ENCODE measurements at places on chromosomes 6 and 20. TPM values are rescaled to one million over a fixed set of nuclear protein-coding genes. Genes with fewer than 3 reads are reported as not detected.

HAO1 gene
- not detected for total RNA-seq

ETV7 gene
- total RNA-seq = not detected

C6orf52 gene
- total RNA-seq = 1.5 TPM

- no peak overlapping the region for H3K4me3 ChIP-seq
- DNase-seq = no peak
Observed at GRCh38 chr6:112939563-112939962, 592.4 kb downstream of the RFPL4B start.

GRCh38 chr6:13873288-13874190 is 51.2 kb upstream of the RNF182 start:
- DNase-seq = peak; percentile 55
- H3K4me3 ChIP-seq = peak overlapping the region; percentile 65
- H3K36me3 ChIP-seq = no peaks in the 10 kb centered on the region
- peaks cover 11% of the 10 kb centered on the region for H3K4me1 ChIP-seq
- H3K27me3 ChIP-seq = no peaks in the 10 kb centered on the region

DNA sequence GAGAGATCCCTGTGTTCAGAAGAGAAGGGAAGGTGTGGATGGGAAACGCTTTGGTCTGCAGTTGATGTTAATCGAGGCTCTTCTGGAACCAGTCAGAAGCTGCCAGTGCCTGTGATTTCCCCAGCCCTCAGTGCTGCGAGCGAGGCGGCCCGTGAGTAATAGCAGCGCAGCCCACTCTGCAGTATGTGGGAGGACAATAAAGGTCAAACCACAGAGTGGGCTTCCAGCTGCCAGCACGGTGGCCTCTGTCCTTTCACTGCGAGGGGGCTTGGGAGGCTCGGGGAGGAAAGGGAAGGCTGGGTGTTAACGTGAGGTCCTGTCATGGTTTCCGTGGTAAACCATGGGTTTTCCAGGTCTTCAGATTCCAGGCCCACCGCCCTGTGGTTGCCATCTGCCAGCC is 32.3 kb upstream of the TAGAP start:
- no peak for DNase-seq
- H3K4me3 ChIP-seq = no peak overlapping the region
- no peak overlapping the region for H3K27ac ChIP-seq
- H3K4me1 ChIP-seq = no peaks in the 10 kb centered on the region
- peaks cover 59% of the 10 kb centered on the region for H3K27me3 ChIP-seq

GRCh38 chr6:98980819-98981218 is 33.1 kb upstream of the FBXL4 start:
- no peaks in the 10 kb centered on the region for H3K27me3 ChIP-seq
- H3K4me3 ChIP-seq = no peak overlapping the region
- H3K27ac ChIP-seq = no peak overlapping the region

DNA sequence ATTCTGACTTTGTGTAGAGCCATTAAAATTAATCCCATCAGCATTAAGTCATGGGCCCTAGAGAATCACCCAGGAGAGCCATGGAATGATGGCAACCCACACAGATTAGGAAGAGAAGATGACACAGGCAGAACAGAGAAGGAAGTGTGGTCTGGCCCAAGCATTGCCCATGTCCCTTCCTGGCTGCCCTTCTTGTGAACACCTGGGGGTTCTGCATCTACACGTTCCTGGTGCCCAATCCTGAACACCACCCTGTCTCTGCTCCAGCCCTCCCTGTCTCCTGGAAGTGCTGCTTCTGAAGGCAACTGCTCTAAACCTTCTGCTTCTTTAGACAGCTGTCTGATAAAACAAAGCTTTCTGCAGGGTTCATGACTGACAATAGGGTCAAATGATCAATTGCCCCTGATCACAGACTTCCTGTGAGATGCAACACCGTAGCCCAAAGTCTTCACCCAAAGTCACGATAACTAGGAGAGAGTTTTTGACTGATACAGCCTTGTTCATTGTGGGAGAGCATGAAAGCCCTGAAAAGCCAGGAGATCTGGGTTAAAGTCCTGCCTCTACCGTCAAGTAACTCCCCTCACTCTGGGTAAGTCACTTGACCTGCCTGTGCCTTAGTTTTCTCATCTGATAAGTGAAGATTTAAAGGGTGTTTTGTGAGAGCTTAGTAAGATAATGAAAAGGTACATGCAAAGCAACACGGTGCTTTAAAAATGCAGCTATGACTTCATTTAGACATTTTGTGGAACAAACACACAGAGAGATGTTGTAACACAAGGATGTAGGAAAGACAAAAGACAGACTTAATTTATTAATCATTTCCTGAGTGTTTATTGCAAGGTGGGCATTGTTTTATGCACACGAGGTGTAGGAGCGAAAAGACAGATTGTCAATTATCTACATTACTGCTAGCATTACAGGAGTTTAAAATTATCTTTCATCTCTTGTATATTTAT is 291.2 kb upstream of the STXBP5 start:
- H3K4me1 ChIP-seq = peaks cover 24% of the 10 kb centered on the region
- H3K36me3 ChIP-seq = no peaks in the 10 kb centered on the region
- H3K27ac ChIP-seq = peak overlapping the region; percentile 79

DNA sequence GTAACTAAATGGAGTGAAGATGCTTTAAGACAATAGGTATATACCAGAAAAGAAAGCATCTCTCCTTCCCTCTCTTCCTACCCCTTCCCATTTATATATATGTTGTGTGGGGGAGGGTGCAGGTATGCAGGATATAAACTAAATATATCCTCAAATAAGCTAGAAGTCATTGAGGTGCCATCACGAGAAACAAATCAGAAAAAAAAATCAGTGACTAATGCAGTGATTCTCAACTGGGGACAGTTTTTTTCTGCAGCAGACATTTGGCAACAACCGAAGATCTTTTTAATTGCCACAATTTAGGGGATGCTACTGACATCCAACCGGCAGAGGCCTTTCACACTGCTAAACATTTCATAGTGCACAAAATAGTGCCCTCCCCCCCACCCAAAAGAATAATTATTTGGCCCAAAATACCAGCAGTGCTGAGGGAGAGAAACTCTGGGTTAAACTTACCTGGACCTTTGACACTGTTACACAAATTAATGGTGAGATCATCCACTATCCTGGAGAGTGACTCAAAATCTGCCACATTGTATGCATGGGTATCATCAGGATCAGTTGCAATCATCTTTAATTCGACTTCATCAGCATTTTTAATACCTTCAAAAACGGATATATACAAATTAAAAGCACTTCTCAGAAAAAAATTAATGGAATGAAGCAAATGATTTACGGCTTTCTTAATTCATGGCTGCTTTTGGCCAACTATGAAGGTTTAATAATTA is 55.0 kb downstream of the COL12A1 start:
- H3K4me1 ChIP-seq = peaks cover 7% of the 10 kb centered on the region
- no peak overlapping the region for H3K4me3 ChIP-seq
- DNase-seq = no peak

- H3K36me3 ChIP-seq = peaks cover 59% of the 10 kb centered on the region
- H3K27me3 ChIP-seq = no peaks in the 10 kb centered on the region
- no peak overlapping the region for H3K27ac ChIP-seq
- peaks cover 9% of the 10 kb centered on the region for H3K4me1 ChIP-seq
- H3K4me3 ChIP-seq = no peak overlapping the region
Observed at GRCh38 chr6:3144571-3144970, 12.8 kb downstream of the TUBB2A start.

DNA sequence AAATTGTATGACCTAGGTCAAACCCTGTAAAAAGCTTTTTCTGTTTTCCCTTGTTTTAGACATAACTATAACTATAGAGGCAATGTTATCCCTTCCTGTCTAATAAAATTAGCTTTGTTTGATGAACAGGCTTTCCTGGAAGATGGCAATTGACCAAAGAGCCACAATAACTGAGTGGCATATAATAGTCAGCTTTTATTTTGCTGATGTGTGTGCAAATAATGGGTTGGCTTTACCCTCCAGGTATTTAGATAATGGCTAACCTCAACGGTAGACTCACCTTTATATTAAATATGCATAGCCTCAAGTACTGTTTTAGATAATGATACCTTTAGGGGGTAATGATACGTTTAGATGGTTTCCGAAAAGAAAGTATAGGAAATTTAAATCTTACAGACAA is 15.0 kb downstream of the TBXT start:
- no peak overlapping the region for H3K4me3 ChIP-seq
- H3K36me3 ChIP-seq = no peaks in the 10 kb centered on the region
- H3K4me1 ChIP-seq = no peaks in the 10 kb centered on the region
- peaks cover 39% of the 10 kb centered on the region for H3K27me3 ChIP-seq

- DNase-seq = no peak
- H3K4me3 ChIP-seq = no peak overlapping the region
- peaks cover 5% of the 10 kb centered on the region for H3K4me1 ChIP-seq
- no peak overlapping the region for H3K27ac ChIP-seq
- H3K36me3 ChIP-seq = no peaks in the 10 kb centered on the region
- no peaks in the 10 kb centered on the region for H3K27me3 ChIP-seq
Observed at GRCh38 chr6:125951323-125951722, 5.2 kb upstream of the HINT3 start.

GRCh38 chr6:1945235-1945832 is 300.1 kb downstream of the GMDS start:
- no peaks in the 10 kb centered on the region for H3K36me3 ChIP-seq
- no peaks in the 10 kb centered on the region for H3K4me1 ChIP-seq
- DNase-seq = no peak
- no peak overlapping the region for H3K4me3 ChIP-seq
- no peaks in the 10 kb centered on the region for H3K27me3 ChIP-seq
- H3K27ac ChIP-seq = no peak overlapping the region
